ENCODE measurements at places on chromosomes 12 and 14.
A peak's percentile ranks its signal among the peaks of the same experiment; 100 is the strongest.

DNA sequence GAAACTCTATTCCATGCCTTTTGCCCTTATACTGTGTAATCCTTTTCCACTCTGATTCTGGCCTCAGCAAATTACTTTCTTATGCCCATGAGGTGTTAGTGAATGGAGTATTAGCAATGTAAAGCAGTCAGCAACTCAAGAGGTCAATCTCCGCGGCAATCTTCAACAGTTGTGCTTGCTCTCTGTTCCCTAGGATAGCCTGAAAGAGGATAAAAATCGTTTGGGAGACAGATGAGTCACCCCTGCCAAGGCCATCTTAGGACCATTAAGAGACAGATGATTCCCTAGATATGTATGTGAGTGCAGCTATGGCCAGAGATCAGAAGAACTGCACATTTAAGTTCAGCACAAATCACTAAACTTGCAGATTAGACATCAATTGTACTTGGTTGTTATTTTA is 1145.8 kb downstream of the GALC start:
- no peak for DNase-seq

GRCh38 chr12:75979181-75979580 is 52.4 kb downstream of the PHLDA1 start:
- peak; percentile 69 for DNase-seq

GRCh38 chr14:92952481-92953298 is 29.7 kb downstream of the CHGA start:
- no peak for DNase-seq

GRCh38 chr12:53577941-53578352 is 48.2 kb downstream of the ATF7 start:
- DNase-seq, result no peak

- DNase-seq, result no peak
Observed at GRCh38 chr14:99971941-99972747, 93.1 kb upstream of the EVL start.

DNA sequence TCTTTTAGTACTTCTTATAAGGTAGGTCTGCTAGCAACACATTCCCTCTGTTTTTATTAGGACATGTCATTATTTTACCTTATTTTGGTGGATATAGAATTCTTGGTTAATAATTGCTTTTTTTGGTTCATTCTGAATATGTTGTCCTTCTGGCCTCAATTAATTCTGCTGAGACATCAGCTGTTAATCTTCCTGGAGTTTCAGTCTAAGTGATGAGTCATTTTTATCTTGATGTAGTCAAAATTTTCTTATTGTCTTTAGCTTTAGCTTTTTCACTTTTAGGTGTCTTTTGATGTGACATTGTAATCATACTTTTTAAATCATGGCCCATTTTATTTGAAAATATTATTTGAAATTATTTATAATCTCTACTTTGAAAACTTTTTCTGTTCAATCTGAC is 104.9 kb upstream of the PMCH start:
- no peak for DNase-seq

- DNase-seq, result no peak
Observed at GRCh38 chr14:39272918-39273317, 39.2 kb downstream of the MIA2 start.

Measured in ACHN (cell line).